ENCODE measurements at places on chromosomes 2 and 18. TPM values are rescaled to one million over a fixed set of nuclear protein-coding genes. Genes with fewer than 3 reads are reported as not detected.

DNA sequence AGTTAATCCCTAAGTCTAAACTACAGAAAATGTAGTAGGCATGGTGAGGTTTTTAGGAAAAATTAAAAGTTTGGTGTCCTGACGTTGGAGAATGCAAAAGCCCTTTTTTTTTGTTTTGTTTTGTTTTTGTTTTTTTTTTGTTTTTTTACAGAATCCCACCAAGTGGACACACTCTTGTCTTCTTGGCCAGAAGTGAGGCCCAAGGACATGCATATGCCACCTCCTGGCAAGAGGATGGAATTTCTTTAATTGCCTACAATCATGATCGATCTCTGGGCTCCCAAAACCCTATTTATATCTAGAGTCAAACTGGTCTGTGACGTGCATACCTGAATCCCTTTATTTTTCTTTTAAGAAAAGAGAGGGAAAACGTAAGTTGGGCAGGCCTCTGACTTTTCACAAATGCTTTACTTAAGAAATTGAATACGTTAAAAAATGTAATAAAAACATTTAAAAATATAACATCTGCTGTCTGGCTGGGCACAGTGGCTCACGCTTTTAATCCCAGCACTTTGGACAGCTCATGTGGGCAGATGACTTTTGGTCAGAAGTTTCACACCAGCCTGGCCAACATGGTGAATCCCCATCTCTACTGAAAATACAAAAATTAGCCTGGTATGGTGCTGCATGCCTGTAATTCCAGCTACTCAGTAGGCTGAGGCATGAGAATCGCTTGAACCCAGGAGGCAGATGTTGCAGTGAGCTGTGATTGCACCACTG is 502.7 kb downstream of the CBLN2 start:
- DNase-seq, result no peak

GRCh38 chr2:188207554-188207953 is 84.1 kb upstream of the GULP1 start:
- no peak for DNase-seq

DNA sequence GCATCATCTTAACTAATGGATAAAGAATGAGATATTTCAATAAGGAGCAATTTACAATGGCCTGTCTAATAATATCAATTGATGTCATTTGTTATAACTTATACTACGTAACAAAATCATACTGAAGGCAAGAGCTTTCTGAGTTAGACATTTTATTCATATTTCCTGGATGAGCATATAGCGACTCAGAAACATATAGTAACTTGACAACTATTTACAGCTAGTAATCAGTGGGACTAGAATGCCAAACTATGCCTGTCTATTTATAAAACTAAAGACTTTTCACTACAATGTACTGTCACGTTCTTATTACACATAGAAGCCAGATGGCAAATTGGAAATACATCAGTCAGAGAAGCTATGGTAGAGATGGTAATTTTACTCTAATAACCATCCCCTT is 766.2 kb upstream of the TMEFF2 start:
- DNase-seq, result no peak

The UGT1A4 gene
- not detected for polyA plus RNA-seq

DNA sequence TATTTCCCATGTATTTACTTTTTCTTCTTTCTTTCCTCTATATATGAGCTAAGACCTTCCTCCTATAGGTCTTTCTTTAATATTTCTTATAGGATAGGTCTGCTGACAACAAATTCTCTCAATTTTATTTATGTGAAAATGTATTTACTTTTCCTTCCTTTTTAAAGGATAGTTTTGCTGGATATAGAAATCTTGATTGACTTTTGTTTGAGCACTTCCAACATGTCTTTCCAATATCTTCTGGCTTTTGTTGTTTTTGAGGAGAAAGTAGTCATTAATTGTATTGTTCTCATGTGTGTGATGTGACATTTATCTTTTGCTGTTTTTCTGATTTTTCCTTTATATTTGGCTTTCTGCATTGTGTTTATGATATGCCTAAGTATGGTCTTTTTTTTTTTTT is 28.9 kb upstream of the FBLN7 start:
- DNase-seq, result no peak

DNA sequence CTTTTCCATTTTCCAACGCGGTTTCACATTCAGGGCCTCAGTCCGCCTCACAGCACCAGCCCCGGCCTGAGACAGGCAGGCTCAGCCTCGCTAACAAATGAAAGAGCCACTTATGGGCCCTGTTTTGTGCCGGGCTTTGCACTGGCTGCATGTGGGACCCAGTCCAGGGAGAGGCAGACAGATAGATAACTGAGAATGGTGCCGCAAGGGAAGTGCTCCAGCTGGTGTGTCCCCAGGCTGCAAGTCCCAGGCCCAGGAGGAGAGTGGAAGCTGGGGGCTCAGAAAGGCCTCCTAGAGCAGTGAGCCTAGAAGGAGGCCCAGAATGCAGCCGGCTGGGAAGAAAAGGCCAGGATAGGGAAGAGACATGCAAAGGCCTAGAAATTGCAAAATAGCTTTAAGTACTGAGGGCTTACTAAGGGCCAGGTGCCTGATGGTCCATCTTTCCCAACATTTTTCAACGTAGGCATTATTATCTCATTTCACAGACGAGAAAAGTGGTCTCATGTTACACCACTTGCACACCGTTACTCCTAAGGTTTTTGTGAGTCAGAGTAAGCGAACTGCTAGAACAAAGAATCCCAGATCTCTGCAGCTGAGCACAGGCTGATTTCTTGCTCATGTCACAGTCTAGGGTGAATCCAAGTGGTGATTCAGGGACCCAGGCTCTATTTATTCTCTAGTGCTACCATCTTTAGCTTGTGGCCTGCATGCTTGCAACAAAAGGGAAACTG is 26.0 kb downstream of the ADRA2B start:
- DNase-seq, result peak; percentile 6

DNA sequence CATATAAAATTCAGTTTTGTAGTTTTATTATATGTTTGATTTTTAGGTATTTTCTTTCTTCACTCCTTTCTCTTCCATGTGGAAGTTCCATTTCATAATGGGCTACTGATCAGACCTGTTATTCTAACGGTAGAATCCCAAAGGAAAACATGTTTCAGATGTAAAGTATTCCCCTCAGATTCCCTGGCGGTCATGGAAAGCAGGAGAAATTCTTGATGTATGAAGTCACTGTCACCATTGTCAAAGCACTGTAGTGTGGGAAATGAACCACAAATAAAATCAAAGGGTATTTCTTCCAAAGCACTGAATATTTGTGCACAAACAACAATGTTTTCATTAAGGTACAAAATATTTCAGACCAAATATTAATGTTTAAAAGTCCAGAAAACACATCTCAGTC is 237.3 kb upstream of the KLHL14 start:
- DNase-seq, result no peak

- no peak for DNase-seq
Measured at GRCh38 chr2:39266916-39267434, 23.2 kb upstream of the CDKL4 start.

DNA sequence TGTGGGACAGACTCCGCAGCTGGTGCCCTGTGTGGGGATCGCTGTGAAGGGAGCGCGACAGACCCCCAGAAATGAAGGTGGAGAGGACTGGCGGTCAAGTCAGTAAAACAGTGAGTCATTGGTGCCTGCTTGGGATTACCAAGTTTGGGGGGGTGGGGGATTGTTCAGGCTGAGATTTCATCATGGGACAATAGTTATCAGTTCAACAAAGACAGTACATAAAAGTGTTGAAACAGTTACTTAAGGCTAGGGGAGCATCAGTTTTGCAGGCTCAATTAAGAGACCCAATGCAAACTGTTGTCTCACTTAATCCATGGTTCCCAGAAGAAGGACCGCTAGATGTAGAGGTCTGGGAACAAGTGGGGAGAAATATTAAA is 42.4 kb upstream of the PDK1 start:
- DNase-seq, result no peak

- no peak for DNase-seq
Measured at GRCh38 chr2:100865816-100866460, 46.0 kb downstream of the NPAS2 start.

- DNase-seq, result peak; percentile 41
Measured at GRCh38 chr2:239249048-239249447, 151.8 kb downstream of the HDAC4 start.

The IL36A gene
- polyA plus RNA-seq, result not detected

- DNase-seq, result no peak
Measured at GRCh38 chr2:70233926-70234325, 14.5 kb downstream of the TIA1 start.

DNA sequence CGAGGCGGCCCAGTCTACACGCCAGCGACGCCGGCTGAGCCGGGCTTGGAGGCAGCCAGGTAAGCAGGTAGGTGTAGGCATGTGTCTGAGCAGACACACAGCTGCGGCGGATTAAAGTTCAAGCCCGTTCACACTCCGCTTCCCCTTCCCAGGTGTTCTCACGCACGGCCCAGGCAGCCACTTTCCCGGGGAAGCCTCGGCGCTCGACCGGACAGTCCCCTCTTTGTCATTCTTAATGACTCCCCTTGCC is 367 bp downstream of the TGFA start:
- DNase-seq, result peak; percentile 62

The EPG5 gene
- polyA plus RNA-seq, result 4.9 TPM

DNA sequence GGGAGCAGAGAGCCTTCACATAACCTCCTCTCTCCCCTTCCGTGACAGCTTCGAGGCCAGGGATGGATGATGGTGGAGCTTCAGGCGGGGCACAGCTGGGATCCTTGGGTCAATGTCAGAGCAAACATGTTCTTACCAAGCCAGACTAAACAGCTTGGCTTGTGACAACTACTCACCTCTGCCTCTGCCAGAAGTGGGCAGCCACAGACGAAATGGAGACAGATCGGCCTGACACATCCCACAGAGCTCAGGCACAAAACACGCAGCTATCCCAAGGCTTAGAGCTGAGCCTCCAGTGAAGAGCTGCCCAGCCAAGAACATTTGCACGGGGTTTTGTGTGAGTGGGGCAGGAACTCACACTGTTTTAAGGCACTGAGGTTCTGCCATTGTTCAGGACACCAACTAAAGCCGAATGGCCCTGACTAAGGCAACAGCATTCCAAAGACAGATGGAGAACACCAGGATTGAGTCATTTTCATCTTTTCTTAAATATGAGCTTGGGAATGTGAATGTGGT is 12.8 kb downstream of the PXDN start:
- DNase-seq, result no peak

- no peak for DNase-seq
Measured at GRCh38 chr18:9047715-9048114, 54.8 kb upstream of the NDUFV2 start.

DNA sequence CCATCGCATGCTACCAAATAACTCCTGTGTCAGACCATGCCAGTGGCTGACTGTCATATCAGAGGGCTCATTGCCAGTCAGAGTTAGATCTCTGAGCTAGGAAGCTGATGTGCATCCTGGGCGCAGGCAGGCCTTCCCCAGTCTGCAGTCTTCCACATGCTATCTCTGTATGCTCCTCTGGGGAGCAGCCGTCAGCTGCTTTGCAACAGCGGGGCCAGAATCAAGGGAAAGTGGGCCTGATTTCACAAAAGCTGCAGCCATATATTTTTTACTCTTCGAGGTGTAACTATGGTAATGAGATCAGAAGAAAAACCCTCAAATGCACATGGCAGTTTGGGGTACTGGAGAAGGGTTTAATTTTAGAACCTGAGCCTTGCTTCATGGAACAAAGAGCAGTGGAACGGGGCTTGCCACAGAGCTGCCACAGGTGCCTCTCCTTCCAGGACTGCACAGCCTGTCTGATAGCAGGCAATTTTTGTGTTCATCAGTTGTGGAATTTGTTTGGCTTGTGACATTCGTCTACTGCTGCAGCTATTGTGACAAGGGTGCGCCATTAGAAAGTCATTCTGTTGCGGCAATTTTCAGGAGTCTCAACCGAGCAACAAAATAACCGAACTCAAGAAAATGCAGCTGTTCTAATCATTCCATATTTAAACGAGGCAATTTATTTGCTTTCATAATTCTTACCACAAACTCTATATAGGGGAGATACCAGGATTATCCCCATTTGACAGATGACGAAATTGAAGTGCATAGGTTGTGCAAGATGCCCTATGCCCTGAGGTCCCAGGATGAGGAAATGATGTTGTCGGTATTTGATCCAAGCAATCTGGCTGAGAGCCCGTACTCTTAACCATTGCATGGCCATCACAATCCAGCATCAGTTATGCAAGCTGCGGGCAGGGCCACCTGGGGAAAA is 109.6 kb upstream of the CYRIA start:
- no peak for DNase-seq

The COL5A2 gene
- 2.2 TPM for polyA plus RNA-seq

The HNMT gene
- polyA plus RNA-seq, result 32.7 TPM

GRCh38 chr2:192230889-192231453 is 36.2 kb upstream of the TMEFF2 start:
- DNase-seq, result no peak

DNA sequence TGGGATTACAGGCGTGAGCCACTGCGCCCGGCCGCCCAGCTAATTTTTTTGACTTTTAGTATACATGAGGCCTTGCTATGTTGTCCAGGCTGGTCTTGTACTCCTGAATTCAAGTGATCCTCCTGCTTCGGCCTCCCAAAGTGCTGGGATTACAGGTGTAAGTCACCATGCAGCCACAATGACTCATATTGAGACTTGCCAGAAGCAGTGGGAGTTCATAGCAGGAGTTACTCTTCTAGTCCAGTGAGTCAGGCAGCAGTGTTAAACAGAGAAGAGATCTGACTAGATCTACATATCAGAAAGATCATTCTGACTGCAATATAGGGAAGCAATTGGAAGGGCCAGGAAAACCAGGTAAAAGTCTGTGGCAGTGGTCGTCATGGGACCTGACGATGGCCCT is 1.5 kb upstream of the FLACC1 start:
- no peak for DNase-seq

GRCh38 chr2:98504381-98505109 is 59.9 kb downstream of the INPP4A start:
- DNase-seq, result no peak

DNA sequence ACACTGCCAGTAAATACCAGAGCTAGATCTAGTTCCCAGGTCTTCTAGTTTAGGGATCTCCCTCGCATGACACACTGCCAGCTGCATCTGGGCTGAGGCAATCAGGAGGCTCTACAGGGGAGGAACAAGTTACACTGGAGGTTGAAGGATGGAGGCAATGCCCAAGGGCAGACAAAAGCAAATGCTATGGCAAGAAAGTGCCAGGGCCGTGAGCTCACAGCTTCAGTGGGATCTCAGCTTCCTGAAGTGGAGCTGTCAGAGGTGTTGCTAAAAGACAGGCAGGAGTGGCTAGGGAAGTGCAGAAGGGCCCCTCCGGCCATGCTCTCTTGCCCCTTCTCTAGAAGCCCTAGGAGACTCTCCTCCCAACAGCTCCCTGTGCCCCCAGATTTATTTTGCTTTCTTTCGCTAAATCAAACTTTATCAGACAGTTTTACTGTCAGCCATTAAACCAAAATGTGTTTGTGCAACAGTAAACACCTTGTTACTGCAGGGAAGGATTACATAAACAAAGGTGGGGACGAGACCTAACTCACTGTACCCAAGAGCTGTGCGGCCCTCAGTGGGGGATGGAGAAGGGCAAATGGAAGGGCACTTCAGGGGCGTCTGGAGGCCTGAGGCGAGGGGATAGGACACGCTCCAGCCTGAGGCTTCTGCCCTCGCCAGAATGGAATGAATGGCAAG is 39.4 kb upstream of the PKDCC start:
- no peak for DNase-seq

- DNase-seq, result no peak
Measured at GRCh38 chr2:45285311-45285710, 276.1 kb upstream of the SIX2 start.

- no peak for DNase-seq
Measured at GRCh38 chr2:241040081-241040803, 41.8 kb downstream of the SNED1 start.

Measured in pancreas (tissue), 10 donors.